ENCODE measurements at places on chromosomes 3 and 15.

DNA sequence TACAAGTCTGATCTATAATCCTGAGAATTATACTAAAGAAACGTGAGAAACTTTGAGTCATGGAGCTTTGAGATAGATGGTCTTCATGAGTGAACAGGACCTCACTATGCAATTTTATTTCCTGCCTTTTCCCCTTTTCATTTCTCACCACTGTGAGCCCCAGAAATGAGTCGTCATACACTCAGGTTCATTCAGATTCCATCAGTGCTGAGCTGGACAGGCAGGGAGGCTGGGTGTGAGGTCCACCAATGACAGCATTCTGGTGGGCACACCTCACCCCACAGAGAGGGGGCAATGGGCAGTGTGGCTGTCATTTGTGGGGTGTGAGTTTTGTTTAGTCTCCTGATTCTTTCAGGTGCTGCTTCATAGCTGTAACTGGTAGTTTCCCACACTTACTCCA lies 16.9 kb downstream of the TIGIT start:
- no peak for DNase-seq

DNA sequence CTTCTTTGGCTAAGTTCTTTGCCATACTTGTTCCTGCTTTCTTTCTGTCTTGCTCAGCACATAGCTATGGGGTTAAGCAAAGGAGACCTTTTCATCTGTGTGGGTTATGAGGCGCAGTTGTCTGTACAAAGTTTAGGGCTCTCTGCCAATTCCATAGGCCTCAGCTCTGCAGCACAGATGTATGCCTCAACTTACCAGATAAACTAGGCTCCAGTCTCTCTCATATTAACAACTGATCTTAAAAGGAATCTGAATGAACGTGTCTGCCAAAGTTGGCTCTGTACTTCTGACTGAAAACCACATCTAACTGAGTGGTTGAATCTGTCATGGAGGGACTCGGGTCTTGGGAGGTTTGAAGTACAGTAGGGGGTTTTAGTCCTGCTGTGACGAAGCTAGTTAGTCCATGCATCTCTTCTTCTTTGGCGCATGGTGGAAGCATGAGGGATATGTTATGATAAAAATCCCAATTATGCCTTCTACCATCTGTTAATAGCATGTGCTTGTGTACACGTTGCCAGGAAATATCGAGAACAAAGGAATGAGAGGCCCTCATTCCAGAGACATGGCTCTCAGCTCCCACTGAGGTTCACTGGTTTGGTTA lies 114.6 kb upstream of the TSC22D2 start:
- DNase-seq = no peak

GRCh38 chr15:68415061-68415460 lies 16.9 kb downstream of the ITGA11 start:
- DNase-seq = no peak

- no peak for DNase-seq
These were observed 378.5 kb downstream of the ERC2 start for GRCh38 chr3:56089739-56090138.

- DNase-seq = no peak
These were observed 121.4 kb upstream of the BFSP2 start for GRCh38 chr3:133278260-133279043.

- DNase-seq = peak; percentile 33
These were observed 10.7 kb downstream of the IGF1R start for GRCh38 chr15:98658831-98659699.

GRCh38 chr3:142065932-142066331 lies 83.4 kb downstream of the TFDP2 start:
- DNase-seq = no peak

DNA sequence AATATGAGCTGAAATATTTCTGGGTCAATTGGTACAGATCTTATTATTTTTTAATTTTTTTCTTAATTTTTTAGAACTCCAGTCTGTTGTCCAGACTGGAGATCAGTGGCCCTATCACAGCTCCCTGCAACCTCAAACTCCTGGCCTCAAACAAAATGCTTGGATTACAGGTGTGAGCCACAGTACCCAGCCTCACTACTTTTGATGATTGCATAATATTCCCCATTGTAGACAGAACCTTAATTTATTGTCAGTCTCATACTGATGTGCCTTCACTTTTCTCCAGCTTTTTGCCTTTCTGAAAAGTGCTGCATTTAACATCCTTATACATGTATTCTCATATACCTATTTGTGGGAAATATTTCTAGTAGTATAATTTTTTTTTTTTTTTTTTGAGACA lies 144.9 kb downstream of the LIPC start:
- no peak for DNase-seq

GRCh38 chr3:42129014-42129953 lies 38.1 kb downstream of the TRAK1 start:
- no peak for DNase-seq

DNA sequence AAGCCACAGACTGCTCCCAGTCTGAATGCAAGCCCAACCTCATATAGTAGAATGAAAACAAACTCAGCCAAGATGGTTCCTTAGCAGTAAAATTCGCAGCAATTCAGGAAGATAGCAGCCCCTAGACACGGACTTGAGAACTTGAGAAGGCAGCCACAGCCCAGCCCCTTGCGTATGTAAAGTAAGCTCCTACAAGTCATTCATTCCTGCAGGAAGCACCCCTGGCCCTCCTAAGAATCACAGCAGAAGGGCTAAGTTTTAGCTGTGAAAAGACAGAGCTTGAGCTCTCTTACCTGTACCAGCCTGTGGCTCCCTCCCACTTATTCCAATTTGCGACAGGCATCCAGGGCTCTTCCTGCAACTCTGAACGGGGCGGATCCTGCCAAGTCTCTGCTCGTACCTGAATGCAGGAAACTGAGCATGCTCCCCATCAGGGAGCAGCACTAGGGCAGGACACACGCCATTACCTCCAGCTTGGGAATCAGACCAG lies 136.4 kb downstream of the MAGI1 start:
- DNase-seq = peak; percentile 11

- no peak for DNase-seq
These were observed 71.8 kb downstream of the TMEM44 start for GRCh38 chr3:194561306-194561974.

- DNase-seq = peak; percentile 21
These were observed 297.5 kb downstream of the NTRK3 start for GRCh38 chr15:87959080-87959479.

DNA sequence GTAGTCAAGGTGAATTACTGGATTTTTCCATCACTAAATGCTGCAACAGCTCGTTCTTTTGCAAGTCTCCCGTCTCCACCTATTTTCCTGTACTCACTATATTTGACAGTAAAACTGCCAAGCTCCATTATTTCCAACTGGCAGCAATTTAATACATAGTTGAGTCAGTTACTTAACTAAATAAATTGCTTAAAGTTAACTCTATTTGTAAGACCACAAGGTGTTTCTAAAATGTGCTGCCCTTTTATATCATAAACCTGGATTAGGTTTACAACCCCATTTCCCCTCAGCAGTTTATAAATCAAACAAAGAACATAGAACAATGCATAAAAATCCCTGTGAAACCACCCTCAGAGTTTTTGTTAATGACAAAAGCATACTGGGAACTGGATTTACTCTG lies 211.4 kb upstream of the DPH6 start:
- no peak for DNase-seq

- DNase-seq = peak; percentile 51
These were observed 862.5 kb downstream of the CADM2 start for GRCh38 chr3:85821130-85821756.

GRCh38 chr15:83062768-83063180 lies 4.3 kb downstream of the BTBD1 start:
- DNase-seq = no peak

GRCh38 chr3:164479978-164480377 lies 598.3 kb downstream of the SI start:
- DNase-seq = no peak

DNA sequence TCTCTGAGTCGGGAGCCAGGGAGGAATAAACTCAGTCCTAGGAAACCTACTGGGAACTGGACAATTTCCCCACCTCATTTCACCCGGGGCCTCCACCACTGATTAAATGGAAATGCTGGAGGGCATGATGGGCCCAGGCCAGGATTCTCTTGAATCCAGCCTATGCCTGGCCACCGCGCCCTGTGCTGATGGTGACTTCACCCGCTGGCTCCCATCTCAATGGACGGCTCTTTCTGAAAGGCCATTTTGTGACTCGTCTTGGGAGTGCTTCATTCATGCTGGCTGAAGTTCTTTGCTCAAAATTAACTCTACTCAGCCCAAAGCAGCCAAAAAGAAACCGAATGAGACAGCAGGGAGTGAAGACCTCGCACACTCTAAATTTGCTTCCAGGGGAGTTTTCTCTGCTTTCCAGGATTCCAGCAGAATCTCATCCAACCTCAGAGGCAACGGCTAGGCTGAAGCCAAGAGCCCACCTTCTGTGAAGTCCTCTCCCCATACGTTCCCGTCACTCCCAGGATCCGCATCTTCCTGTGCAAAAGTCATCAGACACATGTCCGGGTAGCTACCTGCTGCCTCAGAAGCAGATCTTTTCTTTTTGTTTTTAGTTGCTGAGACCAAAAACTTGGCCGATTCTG lies 266.0 kb upstream of the ICE2 start:
- no peak for DNase-seq

- DNase-seq = no peak
These were observed 100.6 kb downstream of the TLE3 start for GRCh38 chr15:69997161-69997485.

- no peak for DNase-seq
These were observed 466.0 kb downstream of the NLGN1 start for GRCh38 chr3:173863551-173863950.

- no peak for DNase-seq
These were observed 176.0 kb downstream of the CDIN1 start for GRCh38 chr15:36755341-36756000.

GRCh38 chr3:144629381-144629780 lies 657.8 kb downstream of the DIPK2A start:
- no peak for DNase-seq

DNA sequence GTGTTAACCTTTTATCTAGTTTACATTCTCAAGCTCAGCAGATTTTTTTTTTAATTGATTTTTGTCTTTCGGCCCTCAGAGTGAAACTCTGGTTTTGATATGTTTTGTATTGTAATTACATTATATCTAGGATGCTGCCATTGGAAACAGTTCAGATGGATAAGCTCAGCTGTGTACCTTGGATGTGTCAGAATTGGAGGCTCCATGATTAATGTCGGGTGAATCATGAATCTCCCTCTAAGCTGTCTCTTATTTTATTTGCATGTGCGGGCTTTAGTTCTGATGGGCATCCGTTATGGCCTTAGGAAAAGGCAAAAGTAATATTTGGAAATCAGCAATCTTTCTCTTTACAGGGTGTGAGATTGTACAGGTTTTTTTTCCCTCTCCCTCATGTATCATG lies 4.2 kb downstream of the PTPRG start:
- no peak for DNase-seq

GRCh38 chr3:135157045-135157740 lies 362.1 kb downstream of the EPHB1 start:
- no peak for DNase-seq

GRCh38 chr15:76384409-76384808 lies 47.8 kb downstream of the ISL2 start:
- DNase-seq = no peak

GRCh38 chr15:23854912-23855659 lies 168.0 kb upstream of the NDN start:
- DNase-seq = no peak

DNA sequence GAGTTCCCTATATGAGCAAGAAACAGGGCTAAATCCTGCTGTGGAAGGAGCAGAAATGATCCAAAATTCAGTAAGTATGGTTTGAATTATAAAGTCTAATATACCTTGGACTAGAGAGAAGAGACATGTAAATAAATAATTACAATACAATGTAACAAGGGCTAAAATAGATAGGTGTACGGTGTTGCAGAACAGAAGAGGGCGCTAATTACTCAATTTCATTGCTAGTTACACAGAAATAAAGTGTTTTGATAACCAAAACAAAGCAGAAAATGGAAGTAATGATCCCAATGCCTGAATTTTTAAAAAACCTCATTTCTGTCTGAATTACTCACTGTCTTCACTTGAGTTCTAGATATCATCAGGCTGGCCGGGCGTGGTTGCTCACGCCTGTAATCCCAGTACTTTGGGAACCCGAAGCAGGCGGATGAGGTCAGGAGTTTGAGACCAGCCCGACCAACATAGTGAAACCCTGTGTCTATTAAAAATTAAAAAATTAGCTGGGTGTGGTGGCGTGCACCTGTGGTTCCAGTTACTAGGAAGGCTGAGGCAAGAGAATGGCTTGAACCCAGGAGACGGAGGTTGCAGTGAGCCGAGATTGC lies 8.3 kb upstream of the PLCH1 start:
- DNase-seq = no peak

- no peak for DNase-seq
These were observed 32.2 kb upstream of the ADAMTS17 start for GRCh38 chr15:100373942-100374341.

GRCh38 chr3:116872688-116873087 lies 163.1 kb downstream of the TUSC7 start:
- no peak for DNase-seq

All from endothelial cell (in vitro differentiated cells).